CD4-positive, CD25-positive, alpha-beta regulatory T cell (primary cell): ENCODE measurements at places on chromosomes 1 and 21.

GRCh38 chr1:192316942-192317450 lies at the start of gene RGS21:
TSS of gene RGS21 (plus strand) at chr1:192316992. CDS start at chr1:192343037, 26,045 bp downstream.
- no peak for DNase-seq

DNA sequence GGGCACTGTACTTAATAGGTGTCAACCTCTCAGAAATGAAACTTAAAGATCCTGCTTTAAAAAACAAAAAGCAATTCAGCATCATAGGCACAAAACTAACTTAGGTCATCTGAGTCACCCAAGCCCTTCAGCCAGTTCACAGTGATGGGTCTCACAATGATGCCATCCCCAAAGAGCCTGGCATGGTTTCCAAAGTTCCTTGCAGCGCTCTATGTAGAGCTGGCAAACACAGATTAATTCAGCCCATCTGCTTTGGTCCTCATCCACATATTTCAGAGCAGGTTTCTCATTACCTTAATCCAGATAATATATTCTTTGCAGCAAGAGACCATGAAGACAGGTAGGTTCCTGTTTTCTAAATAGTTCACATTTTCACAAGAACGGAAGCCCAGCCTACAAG lies 14.6 kb upstream of the PLA2G2C start:
- DNase-seq = no peak

DNA sequence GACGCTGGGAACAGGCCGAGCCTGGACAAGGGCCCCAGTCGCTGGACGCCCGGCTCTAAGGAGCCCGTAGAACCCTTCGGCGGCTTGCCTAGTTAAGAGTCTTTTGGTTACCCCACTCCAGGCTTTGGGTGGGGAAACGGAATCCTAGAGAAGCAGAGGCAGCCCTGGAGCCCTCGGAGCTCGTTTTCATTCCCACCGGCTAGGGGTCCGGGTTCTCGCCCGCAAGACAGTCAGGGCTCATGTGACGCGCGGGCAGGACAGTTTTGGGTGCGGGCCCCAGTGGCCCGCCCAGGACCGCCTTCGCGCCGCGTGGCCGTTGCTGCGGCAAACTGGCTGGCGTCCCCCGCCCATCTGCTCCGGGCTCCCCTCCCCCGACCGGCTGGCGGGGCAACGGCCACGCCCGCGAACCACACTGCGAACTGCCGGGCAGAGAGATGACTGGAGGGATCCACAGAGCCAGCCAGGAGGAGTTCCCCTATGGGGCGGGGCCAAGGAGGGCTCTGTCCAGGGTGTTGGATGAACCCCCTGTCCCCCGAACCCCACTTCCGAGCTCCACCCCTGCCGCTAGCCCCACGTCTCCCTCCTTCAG lies 829 bp upstream of the HES2 start:
- no peak for DNase-seq

GRCh38 chr1:67401443-67401842 lies 28.8 kb downstream of the SERBP1 start:
- DNase-seq = no peak

- DNase-seq = peak; percentile 58
Measured at GRCh38 chr1:108708691-108709660, 3.7 kb upstream of the FNDC7 start.

GRCh38 chr1:43066578-43066977 lies 105.5 kb downstream of the EBNA1BP2 start:
- DNase-seq = no peak

DNA sequence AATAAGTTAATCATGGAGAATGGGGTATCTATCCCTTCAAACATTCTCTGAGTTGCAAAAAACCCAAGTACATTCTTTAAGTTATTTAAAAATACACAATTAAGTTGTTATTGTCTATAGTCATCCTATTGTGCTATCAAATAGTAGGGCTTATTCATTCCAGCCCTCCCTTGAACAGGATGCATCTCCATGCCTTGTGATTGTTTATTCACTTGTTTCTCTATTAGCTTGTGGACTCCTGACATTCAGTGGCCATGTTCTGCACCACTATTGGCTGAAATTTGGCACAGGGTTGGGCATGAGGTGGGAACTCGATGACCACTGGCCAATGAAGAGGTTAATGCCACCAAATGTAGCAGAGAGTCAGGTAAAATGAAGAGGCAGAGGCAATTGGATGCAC lies 272.8 kb downstream of the TNR start:
- no peak for DNase-seq

- DNase-seq = peak; percentile 63
Measured at GRCh38 chr1:18927654-18928272, 25.4 kb upstream of the ALDH4A1 start.

DNA sequence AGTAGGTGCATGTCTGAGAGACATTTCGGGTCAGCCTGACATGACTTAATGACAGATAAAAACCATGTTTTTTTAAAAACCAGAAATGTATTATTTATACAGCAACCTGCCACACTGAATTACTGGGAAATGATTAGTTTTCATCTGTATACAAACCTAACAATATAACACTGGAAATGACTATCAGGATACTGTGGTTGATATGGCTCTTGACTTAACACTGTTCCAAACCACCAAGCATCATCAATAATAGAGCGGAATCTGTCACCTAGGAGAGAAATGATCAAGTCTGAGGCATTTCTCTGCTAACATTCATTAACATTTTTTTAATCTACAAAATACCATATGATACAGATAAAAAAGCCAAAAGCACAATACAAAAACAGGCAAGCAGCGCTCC lies 41.7 kb upstream of the PSMG1 start:
- DNase-seq = no peak

GRCh38 chr1:88773540-88774150 lies 89.6 kb downstream of the PKN2 start:
- DNase-seq = no peak

GRCh38 chr1:158998037-158998780 lies 11.5 kb upstream of the IFI16 start:
- no peak for DNase-seq

DNA sequence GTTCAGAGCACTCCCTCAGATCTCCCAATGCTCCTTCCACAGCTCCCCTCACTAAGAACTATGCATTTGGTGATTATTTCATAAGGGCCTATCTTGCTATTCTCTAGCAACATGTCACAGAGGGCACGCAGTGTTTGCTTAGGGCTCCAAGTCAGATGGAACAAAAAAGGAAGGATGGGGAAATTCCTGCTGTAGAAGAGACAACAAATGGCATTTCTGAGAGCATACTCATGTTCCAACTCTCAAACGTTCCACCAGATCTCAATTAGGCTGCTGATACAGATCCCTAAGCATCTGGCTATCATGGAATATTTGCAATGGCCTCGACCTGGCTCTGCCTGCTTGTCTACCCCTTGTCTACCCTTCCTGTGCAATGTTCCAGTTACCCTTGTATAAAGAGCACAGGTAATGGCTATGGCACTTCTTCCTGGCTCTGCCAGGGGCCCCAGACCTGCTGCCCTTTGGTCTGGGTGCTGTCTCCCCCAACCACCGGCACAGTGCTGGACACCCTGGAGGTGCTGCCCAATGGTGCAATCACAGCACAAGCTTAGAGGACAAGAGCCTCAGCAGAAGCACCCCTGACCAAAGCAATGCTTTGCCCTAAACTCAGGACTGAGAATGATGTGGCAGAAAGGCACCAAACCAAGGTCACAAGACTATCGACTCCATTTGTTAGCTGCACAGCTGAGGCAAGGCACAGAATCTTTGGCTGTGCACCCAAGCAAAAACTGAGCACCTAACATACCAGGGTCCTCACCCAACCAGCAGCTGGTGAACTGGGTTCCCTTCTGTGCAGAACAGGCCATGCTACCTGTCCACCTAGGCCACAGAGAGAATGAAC lies 3.6 kb downstream of the PARP1 start:
- DNase-seq = no peak

- no peak for DNase-seq
Measured at GRCh38 chr1:205407970-205408369, 13.9 kb downstream of the LEMD1 start.

GRCh38 chr1:233006541-233006973 lies 56.1 kb downstream of the NTPCR start:
- no peak for DNase-seq

GRCh38 chr21:40625991-40626390 lies 221.0 kb downstream of the DSCAM start:
- no peak for DNase-seq

- no peak for DNase-seq
Measured at GRCh38 chr1:210394281-210394821, 65.6 kb downstream of the HHAT start.

DNA sequence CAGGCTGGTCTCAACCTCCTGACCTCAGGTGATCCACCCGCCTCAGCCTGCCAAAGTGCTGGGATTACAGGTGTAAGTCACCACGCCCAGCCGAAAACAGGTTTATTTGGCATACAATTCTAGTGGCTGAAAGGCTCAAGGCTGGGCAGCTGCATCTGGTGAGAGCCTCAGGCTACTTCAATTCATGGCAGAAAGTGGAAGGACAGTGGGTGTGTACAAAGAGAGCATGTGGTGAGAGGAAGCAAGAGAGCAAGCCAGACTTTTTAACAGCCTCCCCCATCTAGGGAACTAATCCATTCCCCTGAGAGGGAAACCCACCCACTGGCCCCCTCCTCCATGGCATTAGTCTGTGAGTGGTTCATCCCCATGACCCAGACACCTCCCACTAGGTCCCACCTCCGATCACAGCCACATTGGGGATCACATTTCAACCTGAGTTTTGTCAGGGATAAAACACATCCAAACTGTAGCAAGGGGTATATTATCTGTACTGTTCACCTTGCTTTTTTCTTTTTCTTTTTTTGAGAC lies 9.5 kb downstream of the BMP8A start:
- no peak for DNase-seq

GRCh38 chr1:161958425-161958824 lies 65.2 kb downstream of the OLFML2B start:
- no peak for DNase-seq

GRCh38 chr1:59096501-59096900 lies 200.4 kb upstream of the FGGY start:
- no peak for DNase-seq

- DNase-seq = peak; percentile 72
Measured at GRCh38 chr1:229254910-229255541, 15.9 kb upstream of the RAB4A start.

GRCh38 chr1:73577206-73577605 lies 620.8 kb downstream of the LRRIQ3 start:
- no peak for DNase-seq

DNA sequence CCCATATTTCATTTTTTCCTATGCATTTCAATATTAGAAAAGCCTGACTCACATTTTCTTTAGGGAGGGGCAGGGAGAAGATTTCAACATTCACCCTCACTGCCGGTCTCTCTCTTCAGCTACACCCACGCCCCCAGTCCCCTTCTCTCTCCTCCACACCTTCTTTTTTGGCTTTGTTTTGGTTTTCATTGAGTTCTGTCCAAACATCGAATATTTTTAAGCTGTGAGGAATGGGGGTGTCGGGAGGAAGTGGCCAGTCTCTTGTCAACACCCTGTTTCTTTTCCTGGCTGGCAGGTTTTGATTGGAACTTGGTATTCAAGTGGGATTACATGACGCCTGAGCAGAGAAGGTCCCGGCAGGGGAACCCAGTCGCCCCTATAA lies 177.3 kb downstream of the PGBD5 start:
- no peak for DNase-seq

DNA sequence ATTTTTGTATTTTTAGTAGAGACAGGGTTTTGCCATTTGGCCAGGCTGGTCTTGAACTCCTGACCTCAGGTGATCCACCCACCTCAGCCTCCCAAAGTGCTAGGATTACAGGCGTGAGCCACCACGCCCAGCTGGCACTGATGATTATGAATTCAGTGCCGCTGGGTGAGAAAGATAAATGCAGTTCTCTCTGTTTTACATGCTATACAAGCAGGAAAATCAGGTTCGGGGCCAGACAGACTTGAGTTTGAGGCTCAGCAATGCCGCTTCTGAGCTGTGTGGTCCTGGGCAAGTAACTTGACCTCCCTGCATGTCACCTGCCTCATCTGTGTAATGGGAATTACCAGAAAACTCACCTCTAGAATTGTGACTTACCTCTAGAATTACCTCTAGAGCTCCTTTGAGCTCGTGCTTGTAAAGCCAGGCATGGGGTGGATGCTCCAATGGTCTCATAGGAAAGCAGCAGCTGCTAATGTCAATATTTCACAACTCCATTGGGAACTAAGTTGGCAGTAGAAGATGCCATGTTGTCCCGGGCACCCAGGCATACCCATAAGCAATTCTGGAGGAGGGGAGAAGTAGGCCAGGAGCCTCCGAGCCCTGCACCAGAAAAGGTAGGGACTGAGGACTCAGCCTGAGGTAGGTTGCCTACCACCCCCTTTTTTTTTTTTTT lies 119.8 kb upstream of the SLC25A33 start:
- peak; percentile 11 for DNase-seq

- DNase-seq = no peak
Measured at GRCh38 chr1:10225573-10225972, 15.2 kb downstream of the KIF1B start.

DNA sequence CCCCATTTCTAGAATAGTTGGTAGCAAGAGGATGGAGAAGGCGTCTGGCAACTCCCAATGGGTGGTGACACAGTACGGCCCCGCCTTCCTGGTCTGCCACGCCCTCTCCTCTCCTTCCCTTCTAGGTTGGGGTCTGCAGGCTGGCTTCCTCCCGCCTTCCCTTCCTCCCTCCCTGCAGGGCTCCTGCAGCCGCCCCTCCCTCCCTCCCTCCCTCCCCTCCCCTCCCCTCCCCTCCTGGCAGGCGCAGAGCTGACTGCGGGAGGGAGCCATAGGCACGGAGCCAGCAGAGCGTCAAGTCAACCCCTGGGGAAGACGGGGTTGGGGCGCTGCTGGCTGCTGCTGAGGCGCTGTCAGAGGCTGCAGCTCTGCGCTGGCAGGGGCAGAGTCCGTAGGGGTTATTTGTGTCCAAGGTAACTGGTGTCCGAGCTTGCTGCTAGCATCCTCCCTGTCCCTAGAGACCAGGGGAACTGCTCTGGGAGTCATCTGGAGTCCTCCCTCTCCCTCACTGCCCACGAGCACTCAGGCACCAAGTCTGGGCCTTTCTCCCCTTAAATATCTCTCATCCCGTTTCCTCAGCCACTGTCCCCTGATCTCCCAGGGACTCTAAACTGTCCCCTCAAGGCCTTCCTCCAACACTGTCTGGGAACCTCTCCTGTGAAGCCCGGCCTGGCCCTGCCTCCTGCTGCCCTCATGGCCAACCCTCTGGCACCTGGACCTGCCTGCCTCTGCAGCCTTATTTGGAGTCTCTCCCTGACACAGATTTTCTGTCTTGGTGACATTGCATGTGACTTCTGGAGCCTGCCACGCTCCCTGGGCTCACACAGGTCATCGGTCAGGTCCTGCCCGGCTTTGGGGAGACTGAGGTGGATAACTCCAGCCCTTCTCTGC lies 57.4 kb upstream of the ACOT11 start:
- no peak for DNase-seq

- DNase-seq = no peak
Measured at GRCh38 chr1:167661527-167662426, 31.7 kb downstream of the RCSD1 start.

DNA sequence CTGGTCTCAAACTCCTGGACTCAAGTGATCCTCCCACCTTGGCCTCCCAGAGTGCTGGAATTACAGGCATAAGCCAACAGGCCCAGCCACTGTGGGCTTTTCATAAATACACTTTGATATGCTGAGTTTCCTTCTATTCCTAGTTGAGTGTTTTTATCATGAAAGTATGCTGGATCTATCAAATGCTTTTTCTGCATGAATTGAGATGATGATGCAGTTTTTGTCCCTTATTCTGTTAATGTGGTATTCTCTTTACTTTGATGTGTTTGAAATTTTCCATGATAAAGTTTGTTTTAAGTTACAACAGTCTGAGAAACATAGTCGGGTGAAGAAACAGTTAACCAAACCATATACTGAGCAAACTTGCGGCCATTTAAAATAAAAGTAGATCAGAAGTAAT lies 24.1 kb downstream of the RNF115 start:
- DNase-seq = no peak
